ENCODE measurements at places on chromosomes 1 and 21.

- no peak for DNase-seq
Measured at GRCh38 chr1:190170321-190170720, 307.3 kb downstream of the BRINP3 start.

- DNase-seq = no peak
Measured at GRCh38 chr1:235075777-235076308, 52.8 kb downstream of the TOMM20 start.

- no peak for DNase-seq
Measured at GRCh38 chr1:27602462-27603308, 1.3 kb downstream of the AHDC1 start.

DNA sequence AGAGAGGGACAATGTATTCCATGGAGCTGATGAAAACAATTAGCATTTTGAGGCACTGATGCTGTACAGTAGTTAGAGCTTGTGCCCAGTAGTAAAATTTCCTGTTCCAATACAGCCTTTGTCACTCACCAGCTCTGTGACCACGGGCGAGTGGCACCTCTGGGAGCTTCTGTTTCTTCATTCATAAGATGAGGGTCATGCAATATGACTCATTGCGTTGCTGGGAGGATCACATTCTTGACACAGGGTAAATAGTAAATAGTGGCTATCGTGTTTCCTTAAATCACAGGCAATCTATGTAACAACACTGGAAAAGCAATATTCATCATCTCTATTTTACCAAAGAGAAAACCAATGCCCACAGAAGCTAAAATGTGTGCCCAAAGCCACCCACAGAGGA is 4.5 kb upstream of the LRRC52 start:
- DNase-seq = no peak

DNA sequence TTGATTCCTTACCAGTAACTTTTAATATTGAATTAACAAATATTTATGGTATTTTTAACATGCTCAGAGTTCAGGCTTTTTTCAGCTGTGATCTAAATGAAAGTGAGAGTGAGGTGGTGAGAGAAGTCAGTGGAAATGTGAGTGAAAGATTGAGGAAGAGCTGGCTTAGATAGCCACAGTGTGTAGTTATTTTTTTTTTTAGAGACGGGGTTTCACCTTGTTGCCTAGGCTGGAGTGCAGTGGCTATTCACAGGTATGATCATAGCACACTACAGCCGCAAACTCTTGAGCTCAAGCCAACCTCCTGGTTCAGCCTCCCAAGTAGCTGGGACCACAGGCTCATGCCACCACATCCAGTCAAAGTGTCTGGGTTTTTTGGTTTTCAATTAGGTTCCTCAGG is 10.9 kb downstream of the RNF11 start:
- no peak for DNase-seq

DNA sequence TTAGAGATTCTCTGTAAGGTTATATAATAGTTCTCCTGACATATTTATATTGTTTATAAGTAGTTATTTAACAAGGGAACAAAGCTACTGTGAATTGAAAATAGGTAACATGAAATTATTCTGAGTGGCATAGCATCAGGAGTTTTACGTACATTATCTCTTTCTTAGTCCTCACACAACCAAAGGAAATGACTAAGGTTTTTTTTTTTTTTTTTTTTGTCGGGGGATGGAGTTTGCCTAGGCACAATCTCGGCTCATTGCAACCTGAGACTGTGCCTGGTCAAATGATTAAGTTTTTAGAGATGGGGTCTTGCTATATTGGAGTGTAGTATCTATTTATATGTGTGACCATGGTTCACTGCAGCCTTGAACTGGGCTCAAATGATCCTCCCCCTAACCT is 24.9 kb downstream of the TMED5 start:
- no peak for DNase-seq

- no peak for DNase-seq
Measured at GRCh38 chr1:38800720-38801671, 58.6 kb downstream of the RRAGC start.

DNA sequence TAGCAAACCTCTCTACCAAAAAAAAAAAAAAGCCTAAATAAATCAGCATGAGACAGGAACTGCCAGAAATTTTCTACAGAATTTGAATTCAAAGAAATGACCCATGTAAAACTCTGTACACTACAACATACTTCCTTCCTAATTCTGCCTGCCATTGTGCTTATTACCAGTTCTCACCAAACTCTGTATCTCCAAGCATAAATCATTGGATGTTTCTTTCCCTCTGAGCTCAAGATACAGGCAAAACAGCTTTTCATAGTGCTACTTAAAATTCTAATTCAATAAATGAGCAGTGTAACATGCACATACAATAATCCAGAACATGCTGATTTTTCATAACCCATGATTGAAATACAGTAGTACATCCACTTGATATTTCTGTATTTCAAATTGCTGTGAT is 87.0 kb downstream of the EIF4G3 start:
- no peak for DNase-seq

GRCh38 chr1:201828217-201828819 is 639 bp upstream of the IPO9 start:
- no peak for DNase-seq

DNA sequence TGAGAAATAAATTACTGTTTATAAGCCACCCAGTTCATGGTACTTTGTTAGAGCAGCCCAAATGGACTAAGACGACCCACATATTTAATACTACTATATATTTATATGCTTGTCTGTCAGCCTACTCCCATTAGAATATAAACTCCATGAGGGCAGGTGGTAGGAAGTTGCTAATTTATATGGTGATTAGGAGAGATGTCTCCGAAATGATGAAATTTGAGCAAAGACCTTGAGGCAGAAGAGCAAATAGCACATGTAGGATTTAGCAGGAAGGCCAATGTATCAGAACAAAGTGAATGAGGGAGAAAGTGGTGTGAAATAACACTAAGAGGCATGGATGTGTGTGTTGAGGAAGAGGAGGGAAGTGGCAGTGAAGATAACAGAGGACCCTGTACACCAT is 10.6 kb upstream of the SLFNL1 start:
- no peak for DNase-seq

GRCh38 chr1:239884796-239885195 is 206.9 kb upstream of the FMN2 start:
- DNase-seq = no peak

DNA sequence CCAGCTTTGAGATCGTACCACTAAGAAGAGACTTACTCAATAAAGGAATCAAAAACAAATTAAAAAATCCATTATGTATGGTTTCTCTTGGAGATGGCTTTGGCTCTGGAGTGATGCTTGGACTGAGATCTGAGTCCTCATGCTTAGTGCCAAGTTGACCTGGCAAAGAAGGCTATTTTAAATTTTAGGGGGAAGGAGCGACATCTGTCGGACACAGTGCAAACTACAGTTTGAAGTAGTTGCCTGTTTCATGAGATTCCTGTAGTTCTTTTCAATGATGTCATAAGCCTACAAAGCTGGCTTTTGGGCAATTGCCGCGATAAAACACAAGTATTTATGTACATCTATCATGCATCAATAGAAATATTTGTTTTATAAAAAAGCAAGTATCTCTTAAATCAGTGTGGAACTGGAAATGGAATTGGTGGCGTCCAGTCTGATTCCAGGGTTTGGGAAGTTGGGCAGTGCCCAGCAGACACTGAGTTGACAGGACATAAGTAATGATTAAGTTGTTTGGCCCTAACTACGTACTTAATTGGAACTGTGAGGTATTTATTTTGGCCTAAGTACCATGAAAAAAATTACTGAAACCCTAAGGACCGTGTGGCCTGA is 50.0 kb downstream of the TBCE start:
- DNase-seq = peak; percentile 43

DNA sequence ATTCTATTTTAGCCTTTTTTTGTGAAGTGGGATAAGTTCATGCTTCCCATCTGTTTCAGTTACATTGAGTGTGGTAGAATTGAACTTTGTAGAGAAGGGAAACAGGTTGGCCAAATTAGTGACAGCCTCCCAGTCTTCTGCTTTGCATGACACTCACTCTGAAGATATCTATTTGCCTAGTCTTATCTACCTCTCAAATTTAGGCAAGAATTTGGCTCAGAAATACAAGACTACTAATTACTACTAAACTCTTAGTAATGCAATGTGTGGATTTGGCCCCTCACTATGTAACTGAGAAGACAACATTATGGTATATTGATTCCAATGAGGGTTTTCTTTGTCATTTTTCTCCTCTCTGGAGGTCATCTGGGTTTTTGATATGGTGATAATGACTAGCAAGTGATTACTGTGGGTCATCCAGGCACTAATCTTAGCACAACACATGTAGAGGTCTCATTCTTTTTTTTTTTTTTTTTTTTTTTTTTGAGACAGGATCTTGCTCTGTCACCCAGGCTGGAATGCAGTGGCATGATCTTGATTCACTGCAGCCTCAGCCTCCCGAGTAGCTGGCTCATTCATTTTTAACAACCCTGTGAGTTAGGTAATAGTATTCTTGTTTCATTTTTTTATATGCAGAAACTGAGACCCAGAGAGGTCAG is 6.3 kb downstream of the FAM20B start:
- DNase-seq = no peak

DNA sequence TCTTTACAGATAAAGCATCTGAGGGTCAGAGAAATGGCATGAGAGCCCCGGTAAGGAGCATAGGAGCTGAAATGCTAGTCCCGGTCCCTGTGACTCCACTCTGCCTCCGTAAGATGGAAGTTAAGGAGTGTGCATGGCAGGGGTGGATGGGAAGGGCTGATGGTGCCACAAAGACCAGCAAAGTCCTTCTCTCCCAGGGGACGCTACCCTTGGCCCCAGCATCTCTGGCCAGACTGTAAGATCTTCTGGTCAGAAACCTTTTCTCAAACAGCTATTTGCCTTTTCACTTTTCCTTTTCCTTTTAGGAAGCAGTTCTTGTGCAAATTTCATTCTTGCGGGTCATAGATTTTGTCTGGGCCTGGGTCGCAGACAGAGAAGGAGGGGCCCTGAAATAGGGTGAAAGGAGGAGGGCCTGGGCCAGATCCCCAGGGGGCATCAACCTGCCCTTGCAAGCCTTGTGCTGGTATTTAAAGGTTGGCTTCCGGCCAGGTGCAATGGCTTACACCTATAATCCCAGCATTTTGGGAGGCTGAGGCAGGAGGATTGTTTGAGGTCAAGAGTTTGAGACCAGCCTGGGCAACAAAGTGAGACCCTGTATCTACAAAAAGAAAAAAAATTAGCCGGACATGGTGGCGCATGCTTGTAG is 14.4 kb upstream of the EPS8L3 start:
- DNase-seq = no peak

DNA sequence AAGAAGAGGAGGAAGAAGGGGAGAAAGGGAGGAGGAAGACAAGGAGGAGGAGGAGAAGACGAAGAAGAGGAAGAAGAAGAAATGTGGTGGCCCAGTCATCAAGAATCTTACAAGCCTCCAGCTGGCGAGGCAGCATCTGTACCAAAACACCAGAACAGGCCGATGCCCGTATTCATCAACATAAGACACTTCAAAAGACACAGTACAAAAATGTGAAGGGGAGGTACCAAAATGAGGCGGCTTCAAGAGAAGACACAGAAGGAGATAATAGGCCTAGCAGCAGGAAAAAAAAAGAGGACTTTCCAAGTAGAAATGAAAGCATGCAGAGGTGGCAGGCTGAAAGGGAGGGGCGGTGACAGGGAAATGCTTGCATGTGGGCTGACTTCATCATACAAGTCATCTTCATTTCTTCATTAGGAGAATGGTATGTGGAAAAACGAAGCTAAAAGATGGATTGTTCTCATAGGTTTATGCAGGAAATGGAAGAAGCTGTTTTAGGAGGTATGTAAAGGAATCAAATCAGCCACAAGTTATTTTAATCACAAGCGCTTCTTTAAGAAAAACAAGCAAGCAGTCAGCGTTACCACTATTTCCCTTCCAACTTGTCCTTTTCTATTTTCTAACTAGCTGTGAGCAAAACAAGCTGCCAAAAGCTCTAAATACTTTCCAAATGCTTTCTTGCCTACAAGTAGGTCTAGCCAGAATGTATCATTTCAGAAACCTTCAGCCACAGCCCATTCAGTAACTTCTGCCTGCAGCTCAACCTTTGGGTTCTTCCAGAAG is 192.3 kb downstream of the SLC45A1 start:
- DNase-seq = peak; percentile 42

GRCh38 chr1:61343734-61344420 is 261.5 kb downstream of the NFIA start:
- no peak for DNase-seq

- DNase-seq = no peak
Measured at GRCh38 chr1:182977480-182977879, 24.5 kb upstream of the SHCBP1L start.

DNA sequence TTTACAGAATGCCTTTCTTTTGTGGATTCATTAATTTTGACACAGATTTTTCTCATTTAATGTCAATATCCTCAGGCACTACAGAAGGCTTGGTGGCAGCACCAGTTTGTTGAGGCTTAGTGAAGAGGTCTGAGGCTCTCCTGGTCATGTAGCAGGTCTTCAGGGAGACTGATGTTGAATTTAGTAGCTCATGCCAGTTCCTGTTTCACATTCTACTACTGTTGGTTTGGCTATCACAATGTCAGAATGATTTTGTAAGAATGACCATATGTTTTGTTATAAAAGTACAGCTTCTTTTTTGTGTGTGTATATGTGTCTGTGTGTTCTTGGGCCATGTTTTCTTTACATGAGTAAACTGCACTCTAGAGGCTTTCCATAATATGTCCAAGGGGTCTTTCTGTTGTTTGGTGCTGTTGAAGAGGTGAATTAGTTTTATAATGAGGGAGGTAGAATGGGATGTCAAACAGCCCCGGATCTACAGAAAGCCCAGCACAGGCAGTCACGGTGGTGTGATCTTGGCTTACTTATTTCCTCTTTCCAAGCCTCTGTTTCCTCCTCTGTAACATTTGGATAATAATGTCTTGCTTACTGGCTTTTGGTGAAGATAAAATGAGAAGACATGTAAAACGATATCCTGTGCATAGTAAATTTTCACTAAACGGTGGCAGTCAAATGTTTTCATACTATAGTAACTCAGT is 32.0 kb downstream of the C1orf21 start:
- DNase-seq = no peak

DNA sequence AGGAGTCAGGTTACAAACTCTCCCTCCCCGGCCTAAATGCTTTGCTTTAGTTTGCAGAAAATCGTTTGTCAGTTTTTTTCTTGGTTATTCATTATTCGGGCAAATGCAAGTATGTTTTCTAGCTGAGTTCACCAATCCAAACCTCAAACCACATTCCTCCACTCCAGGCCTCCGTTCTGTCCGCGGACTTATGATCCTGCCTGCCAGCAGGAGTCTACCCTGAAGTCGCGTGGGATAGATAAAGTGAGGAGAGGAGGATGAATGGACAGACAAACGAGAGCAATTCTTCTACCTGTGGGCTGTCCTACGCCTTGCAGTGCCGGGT is 1.3 kb downstream of the ADAMTS1 start:
- no peak for DNase-seq

DNA sequence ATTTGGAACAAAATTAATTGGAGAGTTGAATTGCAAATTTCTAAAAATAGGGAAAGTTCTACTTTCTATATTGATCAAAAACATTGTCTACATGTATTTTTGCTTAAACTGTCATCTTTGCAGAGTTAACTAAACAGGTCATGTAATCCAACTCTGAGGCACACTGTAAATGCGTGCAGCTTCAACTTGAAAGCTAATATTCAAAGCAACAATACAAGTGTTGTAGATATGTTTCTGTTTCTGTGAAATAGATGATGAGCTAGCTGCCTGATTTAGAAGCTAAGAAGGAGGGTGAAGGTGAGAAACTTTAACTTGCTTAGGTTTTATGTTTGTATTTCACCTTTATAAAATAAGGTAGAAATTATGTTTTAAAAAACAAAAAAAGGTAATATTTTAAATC is 77.2 kb downstream of the IVNS1ABP start:
- no peak for DNase-seq

Measured in activated CD4-positive, alpha-beta T cell treated with anti-CD3 and anti-CD28 coated beads for 24 hours (primary cell).